ENCODE measurements at places on chromosomes 1 and 21. TPM values are rescaled to one million over a fixed set of nuclear protein-coding genes. Genes with fewer than 3 reads are reported as not detected.
A peak's percentile ranks its signal among the peaks of the same experiment; 100 is the strongest.

DNA sequence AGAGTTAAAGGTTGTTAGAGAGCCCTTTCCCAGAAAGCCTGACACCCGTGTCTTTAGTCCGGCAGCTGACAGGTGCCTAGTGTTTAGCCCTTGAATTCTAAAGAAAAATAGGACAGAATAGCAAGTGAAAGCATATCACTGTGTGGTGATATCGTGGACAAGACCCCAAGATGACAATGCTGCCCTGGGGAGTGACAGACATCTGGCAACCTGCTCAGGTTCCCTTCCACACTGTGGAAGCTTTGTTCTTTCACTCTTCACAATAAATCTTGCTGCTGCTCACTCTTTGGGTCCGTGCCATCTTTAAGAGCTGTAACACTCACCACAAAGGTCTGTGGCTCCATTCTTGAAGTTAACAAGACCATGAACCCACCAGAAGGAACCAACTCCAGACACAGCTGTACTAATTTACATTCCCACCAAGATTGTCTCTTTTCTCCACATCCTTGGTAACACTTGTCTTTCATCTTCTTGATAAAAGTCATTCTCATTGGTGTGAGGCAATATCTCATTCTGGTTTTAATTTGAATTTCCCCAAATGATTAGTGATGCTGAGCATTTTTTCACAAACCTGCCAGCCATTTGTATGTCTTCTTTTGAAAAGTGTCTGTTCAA lies 107.6 kb upstream of the SGIP1 start:
- no peak for DNase-seq

- no peak for DNase-seq
Measured at GRCh38 chr1:22078133-22078532, 25.6 kb downstream of the CDC42 start.

- DNase-seq: no peak
Measured at GRCh38 chr1:230759369-230760065, 12.3 kb downstream of the CAPN9 start.

- DNase-seq: no peak
Measured at GRCh38 chr1:203057911-203058675, 27.7 kb downstream of the MYOG start.

DNA sequence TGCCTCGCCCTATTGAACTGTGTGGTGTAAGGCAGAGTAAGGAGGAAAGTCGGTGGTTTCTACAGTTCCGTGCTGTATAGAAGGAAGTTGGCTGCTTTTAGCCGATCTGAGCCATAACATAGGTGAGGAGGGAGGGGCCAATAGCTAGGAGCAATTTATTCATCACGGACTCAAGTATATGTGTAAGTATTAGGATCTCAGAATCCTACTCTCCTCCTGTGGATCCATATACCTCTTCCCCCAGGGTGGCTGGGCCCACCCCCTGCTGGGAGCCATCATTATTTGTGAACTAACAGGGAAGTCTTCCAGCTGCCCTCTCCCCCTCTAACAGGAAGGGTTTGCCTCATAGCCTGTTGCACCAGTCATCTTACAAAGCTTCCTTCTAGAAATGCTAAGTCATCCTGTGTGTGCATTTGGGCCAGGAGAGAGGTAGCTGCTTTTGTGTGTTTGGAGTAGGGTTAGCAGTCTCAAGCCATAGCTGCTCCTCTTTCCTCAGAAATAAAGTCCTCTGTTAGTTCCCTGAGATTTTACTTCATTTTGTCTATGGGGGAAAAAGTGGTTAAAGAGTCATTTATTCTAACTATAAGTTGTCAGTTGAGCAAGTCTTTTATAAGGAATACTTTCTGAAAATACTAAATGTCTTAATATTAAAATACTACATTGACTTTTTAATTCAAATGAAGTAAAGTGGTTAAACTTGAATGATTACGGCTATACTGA lies 14.9 kb upstream of the CENPS start:
- DNase-seq: no peak

DNA sequence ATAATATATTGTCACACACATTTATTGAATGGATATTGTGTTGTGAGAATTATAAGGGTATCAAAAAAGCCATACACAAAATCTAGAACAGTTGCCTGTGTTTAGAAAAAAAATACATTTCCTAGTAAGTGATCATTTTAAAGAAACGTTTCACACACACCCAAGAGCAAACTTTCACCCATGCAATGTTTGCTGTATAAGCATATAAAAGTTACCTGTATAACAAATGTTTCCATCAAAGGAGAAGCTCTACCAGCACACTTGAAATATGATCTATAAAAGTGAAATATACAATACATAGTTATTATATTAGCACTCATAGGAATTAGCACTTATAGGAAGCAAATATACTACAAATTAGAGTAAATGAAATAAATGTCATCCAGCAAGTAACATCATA lies 1098.1 kb downstream of the NCAM2 start:
- DNase-seq: no peak

DNA sequence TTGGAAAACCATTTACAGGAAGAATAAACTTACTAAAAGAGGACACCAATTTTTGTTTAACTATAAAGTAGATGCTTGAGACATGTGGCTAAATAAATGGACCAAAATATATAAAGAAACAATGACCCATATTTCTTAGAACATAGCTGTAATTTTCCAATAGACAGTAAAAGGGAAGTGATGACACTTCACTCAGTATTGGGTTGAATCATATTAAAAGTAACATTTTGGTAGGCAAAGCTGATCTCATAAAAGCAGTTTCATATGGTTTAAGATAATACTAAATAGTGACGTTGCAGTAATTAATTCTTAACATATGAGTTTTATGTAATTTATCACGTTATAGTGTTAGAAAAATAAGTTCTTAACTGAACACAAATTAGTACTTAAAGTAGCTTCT lies 308.9 kb upstream of the RUNX1 start:
- no peak for DNase-seq

GRCh38 chr1:94096797-94097549 lies 24.0 kb downstream of the ABCA4 start:
- no peak for DNase-seq

DNA sequence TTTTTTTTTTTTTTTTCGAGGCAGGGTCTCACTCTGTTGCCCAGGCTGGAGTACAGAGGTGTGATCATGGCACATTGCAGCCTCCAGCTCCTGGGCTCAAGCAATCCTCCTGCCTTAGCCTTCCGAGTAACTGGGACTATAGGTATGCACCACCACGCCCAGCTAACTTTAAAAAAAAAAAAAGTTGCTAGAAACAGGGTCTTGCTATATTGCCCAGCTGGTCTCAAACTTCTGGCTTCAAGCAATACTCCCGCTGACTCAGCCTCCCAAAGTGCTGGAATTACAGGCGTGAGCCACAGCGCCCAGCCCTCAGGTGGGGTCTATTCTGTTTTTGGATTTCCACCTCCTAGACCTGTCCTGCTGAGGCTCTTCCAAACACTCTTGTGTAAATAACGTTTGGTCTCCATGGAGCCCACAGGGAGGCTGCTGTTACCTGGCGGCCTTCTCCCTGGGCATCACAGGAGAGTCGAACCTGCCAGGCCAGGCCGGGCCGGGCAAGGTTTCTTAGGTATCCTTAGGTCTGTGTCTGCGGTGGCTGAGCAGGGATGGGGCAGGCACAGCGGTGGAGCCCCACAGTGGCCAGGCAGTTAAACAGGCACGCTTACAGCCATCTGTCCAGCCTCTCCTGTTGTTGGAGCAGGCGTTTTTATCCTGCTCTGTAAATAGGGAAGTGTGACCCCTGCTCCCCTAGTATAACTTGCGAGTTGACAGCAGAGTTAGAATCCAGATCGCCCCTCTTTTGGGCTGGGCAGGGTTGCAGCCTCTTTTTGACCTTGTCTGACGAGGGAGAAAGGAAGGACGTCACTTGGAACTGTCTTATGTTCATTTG lies 18.8 kb downstream of the PLEKHM2 start:
- no peak for DNase-seq

DNA sequence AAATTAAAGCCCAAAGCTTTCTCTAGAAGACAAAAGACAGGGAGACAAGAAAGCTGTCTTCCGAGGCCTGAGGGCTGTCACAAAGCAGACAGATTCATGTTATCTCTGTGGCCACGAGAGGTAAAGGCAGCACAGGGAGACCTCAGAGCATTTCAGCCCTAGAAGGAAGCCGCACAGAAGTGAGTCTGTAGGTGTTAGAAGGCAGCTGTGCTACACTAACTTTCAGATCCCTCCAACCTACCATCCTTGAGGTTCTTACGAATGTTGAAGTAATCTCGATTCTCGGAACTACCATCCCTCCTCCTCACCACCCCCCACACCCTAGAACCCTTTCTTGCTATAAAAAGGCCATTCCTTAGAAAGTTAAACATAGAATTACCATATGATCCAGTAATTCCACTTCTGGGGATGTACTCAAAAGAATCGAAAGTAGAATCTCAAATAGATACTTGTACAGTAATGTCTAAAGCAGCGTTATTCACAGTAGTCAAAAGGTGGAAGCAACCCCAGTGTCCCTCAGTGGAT lies 21.5 kb upstream of the LYST start:
- DNase-seq: no peak

- no peak for DNase-seq
Measured at GRCh38 chr1:9245230-9245619, 10.7 kb downstream of the H6PD start.

- DNase-seq: no peak
Measured at GRCh38 chr1:53693773-53694717, 44.9 kb downstream of the GLIS1 start.

GRCh38 chr1:167819849-167820683 lies 93.9 kb downstream of the ADCY10 start:
- peak; percentile 93 for DNase-seq

DNA sequence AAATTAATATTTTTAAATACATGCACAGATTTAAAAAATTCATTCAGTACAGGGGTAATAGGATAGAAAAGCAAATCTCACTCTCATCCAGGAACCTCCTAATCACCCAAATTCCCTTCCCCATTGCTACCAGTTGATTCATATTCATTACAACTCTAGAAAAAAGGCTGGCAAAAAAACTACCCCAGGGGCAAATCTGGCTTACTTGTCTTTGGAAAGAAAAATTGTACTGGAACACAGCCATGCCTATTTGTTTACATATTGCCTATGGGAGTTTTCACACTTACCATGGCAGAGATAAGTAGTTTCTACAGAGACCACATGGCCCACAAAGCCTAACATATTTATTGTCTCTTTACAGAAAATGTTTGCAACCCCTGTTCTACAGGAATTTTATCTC lies 8.9 kb upstream of the RBM34 start:
- DNase-seq: no peak

DNA sequence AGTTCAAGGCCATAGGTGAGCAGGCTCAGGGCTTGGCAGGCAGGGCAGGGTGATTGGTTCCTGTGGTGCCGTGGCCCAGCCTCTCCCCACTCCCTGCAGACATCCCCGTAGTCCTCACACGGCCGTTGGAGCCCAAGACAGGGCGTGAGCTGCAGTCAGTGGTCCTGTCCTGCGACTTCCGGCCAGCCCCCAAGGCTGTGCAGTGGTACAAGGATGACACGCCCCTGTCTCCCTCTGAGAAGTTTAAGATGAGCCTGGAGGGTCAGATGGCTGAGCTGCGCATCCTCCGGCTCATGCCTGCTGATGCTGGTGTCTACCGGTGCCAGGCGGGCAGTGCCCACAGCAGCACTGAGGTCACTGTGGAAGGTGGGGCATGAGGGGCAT lies 71.9 kb downstream of the OBSCN start:
- no peak for DNase-seq

DNA sequence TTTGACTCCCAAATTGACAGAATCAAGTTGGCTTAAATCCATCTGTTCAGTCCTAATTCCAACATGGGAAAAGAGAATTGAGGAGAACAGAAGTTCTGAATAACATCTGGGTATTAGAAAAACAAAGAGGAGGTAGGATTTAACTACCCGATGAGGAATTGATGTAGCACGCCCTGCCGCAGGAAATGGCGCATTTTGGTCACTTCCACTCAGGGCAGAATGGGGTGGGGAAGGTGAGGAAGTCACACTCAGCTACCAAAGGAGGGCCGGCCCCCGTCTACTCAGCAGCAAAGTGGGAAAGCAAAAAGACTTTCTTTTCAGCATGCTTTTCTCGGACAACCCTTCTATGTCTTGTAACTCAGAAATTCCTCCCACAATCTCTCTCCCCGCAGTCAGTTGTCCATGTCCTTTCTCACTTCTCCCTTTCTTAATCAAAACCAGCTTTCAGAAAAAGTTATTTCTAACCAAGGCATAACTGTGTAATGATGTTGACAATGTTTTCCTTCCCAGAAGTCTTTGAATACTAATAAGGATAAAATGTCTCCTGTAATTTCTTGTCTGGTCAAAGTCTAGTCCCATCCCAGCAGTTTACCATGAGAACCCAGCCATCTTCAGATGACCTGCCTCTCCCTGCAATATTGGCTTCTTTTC lies 60.5 kb upstream of the SIPA1L2 start:
- no peak for DNase-seq

Gene LCE1E
- total RNA-seq: not detected

Gene RGSL1
- total RNA-seq: not detected

Gene ENAH
- 158 TPM for total RNA-seq

Gene RIMS3
- total RNA-seq: 0.78 TPM

Gene KRTAP19-3
- not detected for total RNA-seq
